ENCODE measurements at places on chromosomes 13 and 19. TPM values are rescaled to one million over a fixed set of nuclear protein-coding genes. Genes with fewer than 3 reads are reported as not detected.

- no peak for DNase-seq
- no peaks in the 10 kb centered on the region for H3K36me3 ChIP-seq
- no peaks in the 10 kb centered on the region for H3K27me3 ChIP-seq
- H3K4me1 ChIP-seq = no peaks in the 10 kb centered on the region
- no peak overlapping the region for H3K4me3 ChIP-seq
Measured at GRCh38 chr13:111483621-111483987, 163.2 kb downstream of the TEX29 start.

- no peaks in the 10 kb centered on the region for H3K4me1 ChIP-seq
- no peaks in the 10 kb centered on the region for H3K27me3 ChIP-seq
- H3K36me3 ChIP-seq = no peaks in the 10 kb centered on the region
Measured at GRCh38 chr19:3470500-3471128, 9.7 kb downstream of the SMIM24 start.

The KLK10 gene
- not detected for total RNA-seq

- peaks cover 31% of the 10 kb centered on the region for H3K36me3 ChIP-seq
- peaks cover 29% of the 10 kb centered on the region for H3K4me1 ChIP-seq
- no peaks in the 10 kb centered on the region for H3K27me3 ChIP-seq
- no peak for DNase-seq
- no peak overlapping the region for H3K27ac ChIP-seq
Measured at GRCh38 chr13:49113526-49114286, 106.4 kb upstream of the MLNR start.

The LNX2 gene
- 6.6 TPM for total RNA-seq

The SHC2 gene
- total RNA-seq = not detected

The ZNF846 gene
- 9.6 TPM for total RNA-seq

DNA sequence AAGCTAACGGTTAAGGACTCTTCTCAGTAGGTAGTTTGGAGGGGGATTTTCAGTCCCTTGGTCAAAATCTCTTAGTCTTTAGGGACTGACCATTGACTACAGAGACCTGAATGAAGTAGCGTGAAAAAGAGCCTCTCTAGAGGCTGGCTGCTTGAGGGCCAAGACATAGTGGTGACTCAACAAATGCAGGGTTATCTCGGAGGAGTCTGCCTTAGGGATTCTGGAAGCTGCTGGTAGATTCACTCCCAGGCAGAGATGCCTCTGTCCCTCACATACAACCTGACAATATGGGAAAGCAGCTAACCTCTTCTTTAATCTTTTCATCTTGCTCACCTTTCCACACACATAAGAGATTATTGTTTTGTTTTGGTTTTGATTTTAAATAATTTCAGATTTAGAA, 5.1 kb downstream of the ZNF793 start:
- no peak for DNase-seq
- H3K4me1 ChIP-seq = peaks cover 6% of the 10 kb centered on the region
- peaks cover 60% of the 10 kb centered on the region for H3K36me3 ChIP-seq
- no peak overlapping the region for H3K4me3 ChIP-seq

The SULT2B1 gene
- total RNA-seq = not detected

- peaks cover 2% of the 10 kb centered on the region for H3K36me3 ChIP-seq
- no peak overlapping the region for H3K27ac ChIP-seq
- H3K4me3 ChIP-seq = no peak overlapping the region
- peaks cover 5% of the 10 kb centered on the region for H3K27me3 ChIP-seq
- peaks cover 15% of the 10 kb centered on the region for H3K4me1 ChIP-seq
Measured at GRCh38 chr13:21606796-21607195, 2.8 kb upstream of the MICU2 start.

DNA sequence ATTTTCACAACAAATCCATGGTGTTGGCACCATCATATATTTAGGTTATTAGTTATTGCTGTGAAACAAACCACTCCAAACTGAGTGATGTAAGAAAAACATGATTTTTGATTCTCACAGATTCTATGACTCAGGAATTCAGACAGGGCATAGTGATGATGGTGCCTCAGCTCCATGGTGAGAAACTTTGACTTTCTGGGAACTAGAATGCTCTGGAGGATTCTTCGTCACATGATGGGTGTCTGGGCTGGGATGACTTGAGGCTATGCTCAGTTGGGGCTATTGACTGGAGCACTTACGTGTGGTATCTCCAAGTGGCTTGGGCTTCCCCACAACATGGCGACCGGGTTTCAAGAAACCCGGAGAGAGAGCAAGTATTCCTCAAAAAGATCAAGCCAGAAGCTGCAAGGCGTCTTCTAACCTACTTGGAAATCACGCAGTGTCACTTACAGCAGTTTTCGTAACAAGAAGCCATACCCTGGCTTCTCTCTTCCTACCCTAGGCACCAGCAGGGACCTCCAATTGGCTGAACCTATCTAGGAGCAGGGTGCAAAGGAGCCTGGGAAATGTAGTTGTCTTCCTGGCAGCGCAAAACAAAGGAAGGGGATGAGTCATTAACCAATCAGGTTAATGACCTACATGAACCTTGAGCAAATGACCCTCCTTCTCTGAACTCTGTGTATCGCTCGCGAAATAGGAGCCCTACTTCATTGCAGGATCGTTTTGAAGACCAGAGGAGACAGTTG, 22.4 kb downstream of the VAV1 start:
- H3K4me1 ChIP-seq = peaks cover 58% of the 10 kb centered on the region
- H3K36me3 ChIP-seq = peaks cover 64% of the 10 kb centered on the region
- no peak overlapping the region for H3K27ac ChIP-seq
- no peak overlapping the region for H3K4me3 ChIP-seq

The ANKLE1 gene
- 9.2 TPM for total RNA-seq

The ZNF492 gene
- 1.4 TPM for total RNA-seq

The CYP2A7 gene
- not detected for total RNA-seq

DNA sequence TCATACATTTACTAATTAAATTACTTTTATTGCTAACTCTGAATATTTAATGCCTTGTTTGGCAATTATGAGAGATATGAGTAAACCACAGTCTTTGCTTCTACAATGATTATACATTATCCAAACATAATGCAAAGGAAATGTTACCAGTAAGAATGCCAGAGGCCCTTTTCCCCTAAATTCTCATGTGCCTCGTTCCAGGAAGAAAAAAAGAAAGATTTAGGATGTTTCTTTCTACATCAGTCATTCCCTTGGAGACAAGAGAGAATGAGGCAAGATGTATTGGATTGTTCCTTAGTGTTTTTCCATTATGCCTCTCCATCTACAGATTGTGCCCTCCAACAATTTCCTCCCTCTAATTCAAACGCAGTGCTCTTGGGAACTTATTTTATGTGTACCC, 50.1 kb downstream of the ITGBL1 start:
- H3K27ac ChIP-seq = no peak overlapping the region
- H3K4me1 ChIP-seq = no peaks in the 10 kb centered on the region
- no peak overlapping the region for H3K4me3 ChIP-seq
- DNase-seq = no peak
- H3K36me3 ChIP-seq = no peaks in the 10 kb centered on the region
- H3K27me3 ChIP-seq = peaks cover 38% of the 10 kb centered on the region

DNA sequence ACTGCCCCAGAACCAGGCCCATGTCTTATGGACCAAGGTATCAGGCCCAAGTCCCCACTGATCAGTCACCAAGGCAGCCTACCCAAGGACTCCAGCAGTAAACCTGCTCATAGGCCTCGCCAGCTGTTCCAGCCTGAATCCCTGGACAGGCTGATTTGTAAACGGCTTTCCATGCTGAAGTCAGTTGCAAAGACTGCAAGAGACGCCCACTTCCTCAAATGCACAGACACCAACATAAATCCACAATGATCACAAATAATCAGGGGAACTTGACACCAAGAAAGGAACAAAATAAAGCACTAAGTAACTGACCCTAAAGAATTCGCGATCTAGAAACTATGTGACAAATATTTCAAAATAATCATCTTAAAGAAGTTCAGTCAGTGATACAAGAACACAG, 75.2 kb downstream of the RXFP2 start:
- H3K27ac ChIP-seq = no peak overlapping the region
- no peaks in the 10 kb centered on the region for H3K27me3 ChIP-seq
- no peaks in the 10 kb centered on the region for H3K36me3 ChIP-seq
- no peaks in the 10 kb centered on the region for H3K4me1 ChIP-seq
- no peak overlapping the region for H3K4me3 ChIP-seq
- no peak for DNase-seq

The NCR1 gene
- total RNA-seq = 0.80 TPM
